IPS-NIHi11 (cell line): ENCODE measurements at places on chromosomes 3 and 15.
A peak's percentile ranks its signal among the peaks of the same experiment; 100 is the strongest.

- peak; percentile 38 for DNase-seq
Observed at GRCh38 chr3:132256989-132257388, 60.2 kb upstream of the ACP3 start.

DNA sequence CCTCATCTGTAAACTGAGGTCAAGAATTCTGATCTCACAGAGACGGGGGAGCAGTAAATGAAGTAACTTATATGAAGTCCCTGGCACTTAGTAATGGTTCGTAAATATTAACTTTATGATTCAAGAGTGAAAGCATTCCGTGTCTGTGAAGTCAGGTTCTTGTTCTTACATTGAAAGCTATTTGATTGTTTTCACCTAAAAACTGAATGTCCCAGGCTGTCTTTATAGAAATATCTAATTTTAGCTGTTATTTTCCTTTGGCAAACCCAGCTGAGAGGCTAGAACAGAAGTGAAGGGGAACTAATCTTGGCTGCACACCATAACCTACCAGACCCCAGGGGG lies 84.5 kb downstream of the CHSY1 start:
- no peak for DNase-seq

- no peak for DNase-seq
Observed at GRCh38 chr3:134898181-134898754, 103.2 kb downstream of the EPHB1 start.

DNA sequence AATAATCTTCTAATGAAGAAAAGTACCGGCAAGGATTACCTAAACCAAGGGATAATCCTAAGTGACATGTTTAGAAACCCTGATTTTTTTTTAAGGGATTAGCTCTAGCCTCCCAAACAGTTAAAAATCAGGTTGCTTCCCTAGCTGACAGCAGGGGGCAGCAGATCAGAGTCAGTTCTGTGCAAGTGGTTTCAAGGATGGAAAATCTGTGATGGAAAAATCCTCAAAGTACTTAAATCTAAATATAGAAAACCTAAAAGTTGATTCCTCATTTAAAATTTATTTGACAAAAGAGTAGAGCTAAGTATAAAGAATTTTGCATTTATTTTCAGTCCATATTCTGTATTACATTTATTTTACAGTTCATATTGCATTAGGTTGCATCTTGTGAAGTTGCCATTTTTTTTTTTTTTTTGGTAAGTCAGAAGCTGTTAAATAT lies 107.6 kb downstream of the PEX5L start:
- DNase-seq: peak; percentile 59

GRCh38 chr3:179150610-179151009 lies 2.5 kb downstream of the PIK3CA start:
- no peak for DNase-seq

DNA sequence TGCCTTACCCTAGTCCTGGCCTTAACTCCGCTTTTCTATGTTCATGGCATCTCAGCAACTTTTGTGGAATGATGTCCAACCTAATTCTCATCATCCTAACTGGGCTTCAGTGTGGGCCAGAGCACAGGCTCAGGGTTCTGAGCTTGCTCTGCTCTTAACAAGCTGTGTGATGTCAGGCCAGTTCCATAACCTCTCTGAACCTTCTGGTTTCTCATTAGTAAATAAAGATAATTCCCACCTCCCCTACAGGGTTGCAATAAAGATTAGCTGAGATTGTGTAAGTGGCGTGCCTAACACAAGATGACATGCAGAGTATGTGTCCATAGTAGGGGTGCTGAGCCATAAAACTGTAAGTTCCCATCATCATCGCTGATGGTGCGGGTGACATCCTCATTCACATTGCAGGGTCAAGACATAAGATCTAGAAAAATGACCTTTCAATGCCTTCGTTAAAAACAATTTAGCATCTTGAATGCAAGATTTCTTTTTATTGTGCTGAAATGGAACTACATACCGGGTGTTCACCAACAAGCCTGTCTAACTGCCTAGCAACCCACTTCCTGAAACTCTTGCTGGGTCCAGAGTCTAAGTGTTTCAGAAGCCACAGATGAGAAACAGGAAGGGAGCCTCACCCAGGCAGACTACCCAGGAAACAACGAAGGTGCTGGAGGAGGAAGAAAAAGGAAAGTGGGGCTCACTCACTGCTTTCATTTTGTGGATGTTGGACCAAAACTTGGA lies 36.2 kb downstream of the CDCP1 start:
- no peak for DNase-seq

GRCh38 chr3:152073267-152073666 lies 195.5 kb upstream of the MBNL1 start:
- DNase-seq: no peak

DNA sequence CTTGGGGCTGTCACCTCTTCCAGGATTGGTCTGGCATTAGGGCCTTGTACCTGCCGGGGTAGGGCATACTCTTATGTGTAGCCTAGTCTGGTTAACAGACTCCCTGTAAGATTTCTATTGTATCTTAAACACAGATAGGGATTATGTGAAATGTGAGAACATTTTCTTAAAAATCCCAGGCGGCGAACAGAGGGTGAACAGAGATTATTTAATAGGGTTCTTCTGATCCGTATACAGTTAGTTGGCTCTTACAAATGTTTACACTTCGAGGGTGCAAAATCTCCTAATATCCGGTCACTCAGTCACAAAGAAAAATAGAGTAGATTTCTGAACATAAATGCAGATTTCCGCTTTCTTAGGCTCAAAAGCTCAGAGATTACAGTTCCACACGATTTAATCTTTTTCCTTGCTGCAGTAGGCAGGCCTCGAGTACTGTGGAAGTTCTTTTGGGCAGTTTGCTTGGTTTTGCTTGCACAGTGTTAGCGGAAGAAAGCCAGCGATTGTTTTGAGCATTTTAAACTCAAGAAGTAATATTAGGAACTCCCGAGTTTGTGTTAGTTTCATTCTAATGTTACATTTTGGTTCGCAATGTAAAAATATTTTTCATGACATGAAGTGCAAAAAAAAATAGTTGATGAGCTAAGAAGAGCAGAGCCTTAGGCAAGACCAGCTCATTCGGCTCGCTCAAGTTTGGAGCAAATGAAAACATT lies 993 bp downstream of the PLCL2 start:
- DNase-seq: no peak

DNA sequence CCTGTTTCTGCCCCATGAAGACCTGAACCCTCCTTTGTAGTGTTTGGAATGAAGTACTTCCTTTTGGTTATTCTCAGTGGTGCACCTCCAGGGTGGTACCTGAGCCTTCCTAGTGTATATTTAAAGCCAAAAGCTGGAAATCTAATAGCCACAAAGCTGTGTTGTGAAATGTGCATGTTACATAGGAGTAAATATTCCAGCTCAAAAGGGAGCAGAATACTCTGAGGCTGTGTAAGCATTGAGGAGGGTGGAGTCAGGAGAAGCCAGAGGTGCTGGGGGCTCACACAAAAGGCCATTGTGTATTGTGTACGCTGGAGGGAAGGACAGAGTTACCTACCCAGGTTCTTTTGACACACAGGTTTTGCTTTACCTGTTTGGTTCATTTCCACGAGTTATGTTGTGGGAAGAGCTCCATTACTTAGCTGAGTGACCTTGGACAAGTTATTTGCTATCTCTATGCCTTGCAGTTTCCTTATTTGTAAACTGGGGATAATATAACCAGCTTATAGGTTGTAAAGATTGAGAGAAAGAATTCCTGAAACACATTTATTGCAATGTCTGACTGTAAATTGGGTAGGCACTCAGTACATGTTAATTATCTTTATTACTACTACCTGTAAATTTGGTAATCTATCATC lies 24.7 kb downstream of the GPR171 start:
- DNase-seq: peak; percentile 15

DNA sequence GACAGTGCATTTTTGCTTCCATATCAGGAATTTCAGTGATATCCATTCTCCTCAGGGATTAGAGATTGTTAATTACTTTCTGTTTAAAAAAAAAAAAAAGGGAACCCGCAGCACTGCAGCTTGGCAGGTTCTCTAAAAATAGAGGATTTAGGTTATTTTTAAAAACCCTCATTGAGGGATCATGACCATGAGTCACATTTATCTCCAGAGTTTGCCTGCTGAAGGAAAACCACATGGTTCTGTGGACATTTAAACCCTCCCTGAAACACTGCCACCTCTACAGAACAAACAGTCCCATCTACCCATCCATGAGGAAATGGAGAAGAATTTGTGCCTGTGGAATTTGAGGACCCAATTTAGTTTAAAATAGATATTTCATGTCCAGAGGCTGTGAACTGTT lies 66.2 kb upstream of the UBE2E1 start:
- no peak for DNase-seq

DNA sequence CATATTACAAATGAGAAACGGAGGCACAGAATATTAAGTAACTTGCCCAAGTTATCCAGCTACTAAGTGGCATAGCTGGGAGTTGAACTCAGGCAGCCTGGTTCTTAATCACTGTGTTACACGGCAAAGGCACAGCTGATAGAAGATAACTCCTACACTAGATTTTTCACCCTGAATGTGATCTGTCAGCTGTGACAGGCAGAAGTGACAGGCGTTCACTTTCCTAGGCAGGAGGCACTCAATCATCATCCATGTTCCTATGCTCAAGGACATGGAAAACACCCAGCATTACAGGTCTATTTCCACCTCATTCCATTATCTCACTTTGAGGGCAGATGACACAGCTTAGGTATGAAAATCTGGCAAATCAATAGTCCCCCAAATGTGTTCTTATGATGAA lies 35.6 kb downstream of the TBC1D2B start:
- no peak for DNase-seq

GRCh38 chr3:144045766-144046165 lies 74.1 kb downstream of the DIPK2A start:
- no peak for DNase-seq

- DNase-seq: no peak
Observed at GRCh38 chr3:38046821-38047220, 7.8 kb downstream of the DLEC1 start.

- no peak for DNase-seq
Observed at GRCh38 chr3:8885536-8886316, 77.5 kb downstream of the RAD18 start.

GRCh38 chr3:80750637-80751036 lies 982.8 kb upstream of the ROBO1 start:
- no peak for DNase-seq

- DNase-seq: peak; percentile 88
Observed at GRCh38 chr3:167734498-167735232, at the start of gene PDCD10. PDCD10 (minus strand) TSS chr3:167734892; CDS start chr3:167720157, 14,735 bp downstream.

DNA sequence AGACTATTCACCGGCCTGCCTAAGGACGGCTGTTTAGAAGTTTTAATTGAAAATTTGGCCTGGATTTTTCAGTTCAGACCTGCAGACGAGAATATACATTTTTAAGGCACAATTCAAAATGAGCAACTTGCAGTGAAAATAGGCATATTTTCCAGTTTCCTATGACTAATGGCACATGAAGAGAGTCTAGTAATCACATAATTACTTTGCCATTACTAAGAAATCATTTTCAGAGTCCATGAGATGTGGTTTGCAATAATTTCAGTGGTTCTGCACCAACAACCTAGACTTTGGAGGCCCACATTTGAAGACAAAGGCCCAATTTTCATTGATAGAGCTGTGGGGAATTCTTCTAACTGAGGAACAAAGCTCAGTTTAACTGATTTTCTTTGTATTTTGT lies 205.3 kb downstream of the SOX2 start:
- DNase-seq: no peak

- peak; percentile 27 for DNase-seq
Observed at GRCh38 chr15:32936283-32936918, 218.6 kb downstream of the GREM1 start.

DNA sequence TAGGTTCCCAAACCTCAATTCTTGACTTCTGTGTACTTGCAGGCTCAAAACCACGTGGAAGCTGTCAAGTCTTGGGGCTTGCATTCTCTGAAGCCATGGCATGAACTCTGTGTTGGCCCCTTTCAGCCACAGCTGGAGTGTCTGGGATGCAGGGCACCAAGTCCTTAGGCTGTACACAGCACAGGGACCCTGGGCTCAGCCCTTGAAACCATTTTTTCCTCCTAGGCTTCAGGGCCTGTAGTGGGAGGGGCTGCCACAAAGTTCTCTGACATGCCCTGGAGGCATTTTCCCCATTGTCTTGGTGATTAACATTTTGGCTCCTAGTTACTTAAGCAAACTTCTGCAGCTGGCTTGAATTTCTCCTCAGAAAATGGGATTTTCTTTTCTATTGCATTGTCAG lies 135.4 kb downstream of the ATG7 start:
- no peak for DNase-seq

GRCh38 chr15:90031231-90031791 lies 30.2 kb downstream of the ZNF710 start:
- no peak for DNase-seq

DNA sequence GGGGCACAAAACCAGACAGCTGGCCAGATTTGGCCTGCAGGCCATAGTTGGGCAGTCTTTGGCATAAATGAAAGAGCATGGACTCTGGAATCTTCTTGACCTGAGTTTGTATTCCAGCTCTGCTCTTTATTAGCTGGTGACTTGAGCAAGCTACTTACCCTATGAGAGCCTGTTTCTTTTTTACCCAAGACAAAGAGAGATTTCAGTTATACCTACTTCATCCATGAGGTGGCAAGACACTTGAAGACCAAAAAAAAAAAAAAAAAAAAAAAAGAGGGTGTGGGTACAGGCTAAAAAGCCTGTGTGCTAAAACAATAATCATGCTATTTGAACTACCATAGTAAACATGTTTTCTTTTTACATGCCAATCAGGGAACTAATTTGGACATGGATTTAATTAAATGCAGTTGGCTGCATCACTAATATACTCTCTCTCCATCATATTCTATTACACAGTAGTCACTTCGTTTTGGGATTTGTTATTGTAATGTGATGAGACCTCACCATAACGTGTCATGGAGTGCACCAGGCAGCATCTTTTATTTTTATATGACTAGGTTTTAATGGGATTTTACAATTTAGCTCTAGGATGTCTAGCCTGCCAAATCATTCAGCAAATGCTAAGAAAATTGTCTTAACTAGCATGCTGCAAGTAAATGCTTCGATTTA lies 109.2 kb upstream of the FHIT start:
- DNase-seq: no peak

DNA sequence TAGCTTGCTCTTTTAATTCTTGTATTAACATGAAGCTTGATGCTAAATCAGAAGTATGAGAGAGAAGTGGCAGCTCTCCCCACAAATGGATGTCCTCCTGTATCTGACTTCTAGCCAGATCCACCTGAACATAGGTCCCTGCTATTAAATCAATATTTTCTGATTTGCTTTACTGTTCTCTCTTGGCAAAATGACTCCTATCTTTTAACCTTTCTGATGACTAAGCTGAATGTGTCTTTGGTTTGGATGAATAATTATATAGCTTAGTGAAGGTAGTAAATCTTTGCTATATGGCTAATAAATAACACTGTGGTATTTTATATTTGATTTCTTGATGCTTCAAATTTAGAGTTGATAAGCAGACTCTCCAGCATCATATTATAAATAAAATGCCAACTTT lies 28.3 kb upstream of the ARL14 start:
- no peak for DNase-seq

DNA sequence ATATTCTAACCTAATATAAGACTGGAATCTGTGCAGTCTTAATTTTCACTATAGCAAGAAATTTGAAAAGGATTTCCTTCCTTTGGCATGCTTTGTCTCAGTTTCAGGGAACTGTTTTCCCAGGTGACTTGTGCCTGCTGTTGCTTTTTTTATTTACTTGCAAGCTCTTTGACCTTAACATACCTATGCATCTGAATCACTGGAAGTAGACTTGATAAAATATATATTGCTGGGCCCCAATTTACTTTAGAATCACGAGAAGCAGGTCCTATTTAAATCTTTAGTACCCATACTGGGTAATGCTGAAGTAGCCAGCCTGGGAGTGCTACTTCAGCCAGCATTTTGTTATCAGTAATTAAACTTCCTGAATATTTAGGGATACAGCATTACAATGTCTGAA lies 257.9 kb upstream of the ALCAM start:
- DNase-seq: no peak
